Central memory CD4-positive, alpha-beta T cell (primary cell): ENCODE measurements at places on chromosomes 1 and 21.

DNA sequence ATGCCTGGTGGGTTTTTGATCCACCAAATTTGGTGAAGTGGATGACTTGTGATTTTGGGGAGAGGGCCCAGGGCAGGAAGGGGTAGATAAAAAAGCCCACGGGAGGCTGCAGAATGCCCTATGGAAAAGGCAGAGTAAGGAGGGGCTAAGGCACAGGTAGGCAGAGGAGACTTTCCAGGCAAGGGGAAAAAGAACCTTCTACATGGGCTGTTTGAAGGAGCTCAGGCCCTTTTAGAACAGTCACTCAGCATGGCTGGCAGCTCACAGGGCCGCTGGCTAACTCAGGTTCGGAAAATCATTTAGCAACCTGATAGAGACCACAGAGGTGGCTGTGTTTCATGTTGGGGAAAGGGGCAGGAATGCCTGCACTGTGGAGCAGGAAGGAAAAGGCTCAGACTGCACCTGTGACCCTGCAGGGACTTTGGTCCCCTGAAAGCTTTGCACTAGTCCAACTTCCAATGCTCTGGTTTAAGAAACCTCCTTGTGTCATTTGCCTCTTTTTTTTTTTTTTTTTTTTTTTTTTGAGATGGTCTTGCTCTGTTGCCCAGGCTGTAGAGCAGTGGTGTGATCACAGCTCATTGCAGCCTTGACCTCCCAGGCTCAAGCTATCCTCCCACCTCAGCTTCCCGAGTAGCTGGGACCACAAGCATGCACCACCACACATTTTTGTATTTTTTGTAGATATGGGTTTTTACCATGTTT lies 58.5 kb upstream of the ENAH start:
- no peak for DNase-seq

DNA sequence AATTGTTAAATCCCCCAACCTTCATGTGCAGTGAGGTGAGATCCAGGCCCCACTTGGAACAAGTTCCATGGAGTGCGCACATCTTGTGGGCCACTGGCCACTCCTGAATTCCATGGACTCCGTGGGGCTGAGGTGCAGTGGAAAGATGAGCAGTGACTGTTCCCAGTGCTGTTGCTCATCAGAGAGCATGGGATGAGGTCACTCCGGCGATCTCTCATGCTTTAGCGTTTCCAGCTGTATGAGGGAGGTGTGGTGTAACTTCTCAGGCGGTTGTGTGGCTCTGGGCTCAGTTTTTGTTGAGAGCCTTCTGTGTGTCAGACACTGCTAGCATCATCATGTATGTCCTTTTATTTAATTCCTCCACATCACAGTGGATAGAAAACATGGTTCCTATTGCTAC lies 96.2 kb downstream of the GALNT2 start:
- DNase-seq = no peak

GRCh38 chr1:77484334-77484733 lies 198.1 kb downstream of the ZZZ3 start:
- no peak for DNase-seq

DNA sequence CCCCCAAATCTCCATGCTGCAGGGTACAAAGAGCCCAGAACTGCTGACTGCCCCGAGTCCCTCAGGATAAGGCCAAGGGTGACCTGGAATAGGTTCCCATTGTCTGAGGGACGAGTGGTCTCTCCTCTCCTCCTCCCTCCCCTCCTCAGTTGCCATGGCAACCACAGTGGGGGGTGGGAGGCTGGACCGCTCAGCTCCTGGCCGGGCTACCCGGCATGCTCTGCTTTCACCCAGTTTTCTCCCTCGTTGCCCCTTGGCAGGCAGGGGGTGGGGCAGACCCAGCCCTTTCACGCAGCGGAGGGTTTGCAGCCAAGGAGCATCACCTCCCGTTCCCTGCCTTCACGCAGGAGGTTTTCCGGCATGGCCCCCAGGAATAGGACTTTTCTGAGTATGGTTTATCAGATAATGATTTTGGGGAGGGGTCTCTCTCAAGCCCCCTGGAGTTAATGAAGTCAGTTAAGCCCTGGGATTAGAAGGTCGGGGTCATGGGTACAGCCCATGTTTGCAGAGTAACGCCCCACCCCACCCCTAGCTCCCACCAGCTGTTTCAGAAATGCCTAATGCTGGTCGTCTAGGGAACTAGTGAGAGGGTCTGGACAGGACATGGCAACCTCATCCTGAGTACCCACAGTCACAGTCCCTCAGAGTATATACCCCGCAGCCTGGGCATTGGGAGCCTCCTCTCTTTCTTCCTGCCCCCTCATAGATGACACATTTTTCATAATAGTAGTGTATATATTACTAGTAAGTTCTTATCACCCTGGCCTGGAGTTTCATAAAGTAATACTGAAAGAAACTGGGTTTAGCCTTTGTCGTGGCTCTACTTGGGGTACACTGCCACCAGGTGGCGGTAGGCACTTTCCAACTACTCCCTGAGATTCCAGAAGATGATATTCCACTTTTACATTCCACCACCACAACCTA lies 20.7 kb downstream of the C1QB start:
- DNase-seq = no peak

- no peak for DNase-seq
Measured at GRCh38 chr1:213070406-213070805, 19.4 kb downstream of the RPS6KC1 start.

DNA sequence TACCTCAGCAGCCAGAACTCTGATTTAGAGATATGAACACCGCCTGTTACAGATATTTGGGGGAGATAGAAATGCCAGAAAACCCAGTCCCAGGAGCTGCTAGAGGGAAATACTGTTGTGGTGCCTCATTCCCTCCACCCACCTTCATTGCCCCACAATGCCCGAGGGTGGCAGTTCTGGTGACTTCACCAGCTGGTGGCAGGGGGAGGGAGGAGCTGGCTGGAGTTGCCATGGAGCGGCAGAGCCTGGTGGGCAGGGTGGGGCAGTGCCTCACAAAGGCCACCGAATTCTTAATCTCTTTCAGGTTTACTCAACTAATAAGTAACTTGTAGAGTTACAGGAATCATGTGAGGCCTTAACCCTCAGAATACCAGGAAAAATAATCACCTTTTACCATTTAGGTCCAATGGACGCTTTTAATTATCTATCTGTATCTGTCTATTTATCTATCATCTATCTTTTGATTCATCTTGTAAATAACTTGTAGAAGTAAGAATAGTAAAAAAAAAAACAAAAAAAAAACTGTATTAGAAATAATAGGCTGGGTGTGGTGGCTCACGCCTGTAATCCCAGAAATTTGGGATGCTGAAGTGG lies 11.7 kb upstream of the S100A11 start:
- DNase-seq = no peak

DNA sequence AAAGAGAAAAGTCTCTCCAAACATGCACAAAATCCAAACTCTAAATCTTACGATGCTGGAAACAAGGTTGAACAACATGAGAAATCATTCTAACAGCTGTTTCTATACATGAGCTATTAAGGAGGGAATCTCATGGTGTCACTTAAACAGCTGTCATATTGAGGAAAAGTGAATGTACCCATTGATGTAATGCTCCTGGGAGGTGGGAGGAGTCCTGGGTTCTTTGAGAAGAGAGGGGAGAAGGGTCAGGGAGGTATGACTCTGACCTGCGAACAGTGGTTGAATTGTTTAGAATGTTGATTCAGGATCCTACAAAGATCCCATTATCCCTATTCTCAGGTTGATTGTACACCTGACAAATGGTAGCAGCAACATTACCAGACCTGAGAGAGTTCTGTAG lies 49.3 kb downstream of the ZC3H11B start:
- no peak for DNase-seq

DNA sequence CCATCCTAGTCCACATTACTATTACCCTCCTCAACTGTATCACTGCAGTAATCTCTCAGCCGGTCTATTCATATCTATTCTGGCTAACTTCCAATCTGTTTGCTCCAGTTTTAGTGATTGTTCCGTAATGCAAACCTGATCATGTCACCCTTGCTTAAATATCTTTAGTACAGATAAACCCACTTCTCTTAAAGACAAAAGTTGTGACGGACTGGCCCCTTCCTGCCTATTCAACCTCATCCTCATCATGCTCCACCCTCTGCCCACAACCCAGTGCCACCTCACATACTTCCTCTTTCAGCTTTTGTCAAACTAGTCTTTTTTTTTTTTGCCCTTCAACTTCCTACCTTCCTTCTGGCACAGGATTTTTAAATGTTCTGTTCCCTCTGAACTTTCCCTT lies 2.8 kb upstream of the C1orf162 start:
- DNase-seq = peak; percentile 91

DNA sequence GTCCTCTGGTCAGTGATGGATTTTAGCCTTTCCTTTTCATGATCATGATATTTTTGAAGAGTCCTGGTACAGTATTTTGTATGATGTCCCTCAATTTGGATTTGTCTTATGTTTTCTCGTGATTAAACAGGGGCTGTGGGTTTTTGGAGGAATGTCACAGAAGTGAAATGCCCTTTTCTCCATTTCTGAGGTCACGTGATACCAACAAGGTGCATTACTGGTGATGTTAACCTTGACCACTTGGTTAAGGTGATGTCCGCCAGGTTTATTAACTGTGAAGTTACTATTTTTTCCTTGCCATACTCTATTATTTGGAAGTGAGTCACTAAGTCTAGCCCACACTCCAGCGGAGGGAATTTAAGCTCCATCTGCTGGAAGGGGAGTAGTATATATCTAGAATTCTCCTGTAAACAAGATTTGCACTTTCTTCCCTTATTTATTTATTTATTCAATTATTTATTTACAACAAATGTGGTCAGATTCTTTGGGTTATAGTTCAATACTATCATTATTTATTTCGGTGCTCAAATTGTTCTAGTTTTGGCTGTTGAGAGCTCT lies 123.4 kb downstream of the HIVEP3 start:
- no peak for DNase-seq

DNA sequence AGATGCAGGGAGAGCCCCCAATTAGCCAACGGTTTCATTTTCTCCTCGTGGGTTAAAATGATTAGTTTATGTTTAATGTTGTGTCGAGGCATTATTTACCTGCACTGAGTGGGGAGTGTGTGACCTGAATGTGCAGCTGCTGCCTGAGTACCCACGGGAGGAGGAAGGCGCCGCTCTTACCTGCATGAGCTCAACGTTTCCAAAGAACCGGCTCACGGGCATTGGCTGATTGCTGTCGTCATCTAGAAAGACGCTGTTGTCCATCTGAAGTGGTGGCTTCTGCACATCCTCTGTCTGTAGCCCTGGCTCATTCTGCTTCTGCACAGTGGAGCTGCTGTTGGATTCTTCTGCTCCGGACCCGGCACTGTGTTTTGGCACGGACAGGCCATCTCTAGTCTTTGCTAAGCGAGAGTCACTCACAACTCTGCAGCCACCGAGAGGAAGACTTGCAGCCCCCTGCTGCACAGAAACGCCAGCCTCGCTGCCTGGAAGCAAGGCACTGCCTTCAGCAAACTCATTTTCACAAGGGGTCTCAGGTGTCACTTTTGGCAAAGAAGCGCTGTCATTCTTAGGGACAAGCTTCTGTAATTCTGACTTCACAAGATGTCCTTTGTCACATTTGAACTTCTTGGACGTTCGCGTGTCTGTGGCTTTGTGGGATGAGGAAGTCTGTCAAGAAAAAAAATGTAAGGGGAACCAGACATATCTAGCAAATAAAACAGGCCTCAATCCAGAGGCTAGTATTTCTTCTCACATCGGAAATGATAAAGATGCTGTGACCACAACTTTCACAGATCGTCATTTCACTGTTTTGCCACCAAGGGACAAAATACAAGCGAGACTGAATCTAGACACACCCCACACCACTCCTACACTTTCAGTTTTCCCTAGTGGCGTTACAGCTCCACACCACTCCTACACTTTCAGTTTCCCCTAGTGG lies 9.4 kb downstream of the C1orf174 start:
- DNase-seq = peak; percentile 34

DNA sequence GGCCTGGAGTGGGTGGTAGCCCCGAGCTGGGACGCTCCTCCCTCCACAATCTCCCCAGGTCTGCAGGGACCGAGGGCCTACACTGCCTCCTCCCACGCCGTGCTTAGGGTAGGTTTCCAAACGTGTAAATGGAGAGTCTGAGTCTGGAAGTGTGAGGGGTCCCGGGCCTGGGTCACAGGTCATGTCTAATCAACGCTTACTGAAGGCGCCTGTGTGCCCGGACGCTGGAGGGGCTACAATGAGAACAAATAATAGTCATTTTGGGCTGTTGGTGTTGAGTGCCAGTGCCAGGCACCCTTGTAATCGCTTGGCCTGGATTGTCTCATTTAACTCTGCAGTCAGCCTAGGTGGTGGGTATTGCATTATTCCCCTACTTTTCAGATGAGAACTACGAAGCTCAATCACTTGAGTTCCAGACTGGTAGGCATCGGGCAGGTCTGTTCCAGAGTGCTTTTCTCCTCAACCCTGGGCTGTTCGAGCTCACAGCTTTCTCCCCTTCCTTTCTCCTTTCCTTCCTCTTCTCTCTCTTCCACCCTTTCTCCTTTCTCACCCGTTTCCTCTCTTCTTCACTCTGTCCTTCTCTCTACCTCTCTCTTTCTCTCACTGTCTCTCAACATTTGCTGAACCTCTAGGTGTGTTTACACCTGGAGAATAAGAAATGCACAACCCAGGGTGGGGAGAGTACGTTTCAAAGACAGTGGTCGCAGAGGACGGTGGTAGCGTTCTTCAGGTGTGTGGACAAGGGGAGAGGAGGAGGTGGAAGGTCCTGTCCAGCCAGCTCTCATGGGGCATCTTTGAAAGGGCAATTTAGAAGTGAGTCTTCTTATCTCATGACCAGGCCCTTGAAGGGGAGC lies 883 bp downstream of the SLC66A1 start:
- DNase-seq = no peak

DNA sequence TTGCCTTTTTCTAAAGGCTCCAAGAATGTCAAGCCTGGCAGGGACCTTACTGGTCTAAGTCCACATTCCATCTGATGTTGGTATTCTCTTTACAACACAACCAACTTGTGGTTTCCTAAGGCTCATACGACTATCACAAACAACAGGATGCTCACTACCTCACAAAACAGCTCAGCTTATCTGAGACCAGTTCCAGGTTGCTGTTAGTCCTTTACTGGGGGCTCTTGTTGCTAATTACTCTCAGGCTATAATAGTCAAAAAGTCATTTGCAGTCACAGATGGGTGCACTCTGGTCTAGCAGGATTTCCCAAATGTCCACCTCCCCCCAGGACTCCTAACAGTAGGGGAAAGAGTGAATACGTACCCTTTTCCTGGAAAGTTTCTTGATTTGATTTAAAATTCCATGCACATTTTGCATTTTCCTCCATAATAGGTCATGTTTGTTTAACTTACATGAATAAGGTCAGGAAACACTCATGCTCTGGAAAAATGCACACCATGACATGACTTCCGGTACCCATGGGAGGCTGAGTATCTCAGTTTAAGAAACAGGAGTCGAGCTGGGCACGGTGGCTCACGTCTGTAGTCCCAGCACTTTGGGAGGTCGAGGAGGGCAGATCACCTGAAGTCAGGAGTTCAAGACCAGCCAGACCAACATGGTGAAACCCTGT lies 16.0 kb downstream of the LCK start:
- no peak for DNase-seq

DNA sequence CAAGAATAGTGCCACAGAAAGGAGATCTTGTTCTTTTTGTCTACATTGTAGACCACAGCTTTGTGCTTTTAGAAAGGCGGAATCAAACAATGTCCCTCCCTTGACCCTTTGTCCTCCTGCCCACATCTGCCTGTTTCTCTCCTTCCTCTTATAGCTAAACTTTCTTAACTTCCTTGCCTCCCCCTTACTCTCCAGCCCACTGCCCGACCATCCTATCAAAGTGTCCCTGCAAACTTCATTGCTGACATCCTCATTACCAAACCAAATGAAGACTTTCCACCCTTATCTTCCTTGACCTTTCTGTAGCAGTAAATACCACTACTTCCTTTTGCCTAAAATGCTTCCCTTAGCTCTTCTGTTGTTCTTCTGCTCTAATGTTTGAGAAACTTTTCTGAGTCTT lies 5.0 kb downstream of the SELP start:
- no peak for DNase-seq
